ENCODE measurements at places on chromosomes 4 and X. TPM values are rescaled to one million over a fixed set of nuclear protein-coding genes. Genes with fewer than 3 reads are reported as not detected.

- DNase-seq = no peak
Observed at GRCh38 chr4:8775751-8776355, 95.8 kb downstream of the HMX1 start.

- DNase-seq = no peak
Observed at GRCh38 chrX:57607295-57608187, 15.7 kb downstream of the ZXDB start.

- DNase-seq = no peak
Observed at GRCh38 chr4:66000510-66001117, 330.3 kb upstream of the EPHA5 start.

DNA sequence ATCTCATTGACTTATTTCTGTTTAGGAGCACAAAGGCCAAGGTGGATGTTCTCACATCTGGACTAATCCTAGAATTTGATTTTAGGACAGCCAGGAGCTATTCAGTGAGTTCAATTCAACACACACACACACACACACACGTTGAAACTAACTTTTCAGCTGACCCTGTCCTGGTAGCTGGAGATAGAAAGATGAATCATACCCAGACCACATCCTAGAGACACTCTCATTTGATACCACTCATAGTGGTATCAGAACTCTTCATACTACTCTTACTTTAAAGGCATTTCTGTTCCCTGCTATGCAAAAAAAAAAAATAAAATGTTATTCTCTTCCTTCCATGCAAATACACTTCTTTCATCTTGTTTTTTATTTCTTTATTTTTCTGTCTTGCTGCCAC is 36.7 kb downstream of the KLF8 start:
- DNase-seq = no peak

GRCh38 chrX:57445076-57445475 is 146.7 kb upstream of the ZXDB start:
- no peak for DNase-seq

DNA sequence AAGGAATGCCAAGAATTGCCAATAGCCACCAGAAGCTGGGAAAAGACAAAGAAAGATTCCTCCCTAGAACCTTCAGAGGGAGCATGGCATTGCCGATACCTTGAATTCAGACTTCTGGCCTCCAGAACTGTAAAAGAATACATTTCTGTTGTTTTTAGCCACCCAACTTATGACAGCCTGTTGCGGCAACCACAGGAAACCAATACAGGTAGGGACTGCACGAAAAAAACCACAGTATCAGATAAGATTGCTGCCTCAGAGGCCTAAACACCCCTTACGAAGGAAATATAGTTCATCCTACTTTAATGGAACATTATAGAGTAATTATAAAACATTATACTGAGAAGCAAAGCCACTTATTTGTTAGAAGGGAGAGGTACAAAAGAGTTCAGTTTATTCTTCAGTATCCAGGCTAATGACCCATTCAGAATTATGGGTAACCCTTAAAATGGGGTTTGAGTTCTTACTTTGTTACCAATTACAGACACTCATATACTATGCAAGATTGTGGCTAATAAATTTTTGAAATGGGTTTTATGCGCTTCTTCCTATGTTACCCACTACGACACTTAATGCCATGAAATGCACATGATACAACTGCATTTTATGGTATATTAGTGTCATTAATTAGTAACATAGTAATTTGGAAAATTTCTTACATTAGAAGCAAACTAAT is 37.4 kb upstream of the SMIM10L2A start:
- DNase-seq = peak; percentile 33

GRCh38 chr4:141348125-141348524 is 127.4 kb downstream of the ZNF330 start:
- no peak for DNase-seq

GRCh38 chrX:131650637-131651410 is 107.0 kb downstream of the OR13H1 start:
- DNase-seq = no peak

DNA sequence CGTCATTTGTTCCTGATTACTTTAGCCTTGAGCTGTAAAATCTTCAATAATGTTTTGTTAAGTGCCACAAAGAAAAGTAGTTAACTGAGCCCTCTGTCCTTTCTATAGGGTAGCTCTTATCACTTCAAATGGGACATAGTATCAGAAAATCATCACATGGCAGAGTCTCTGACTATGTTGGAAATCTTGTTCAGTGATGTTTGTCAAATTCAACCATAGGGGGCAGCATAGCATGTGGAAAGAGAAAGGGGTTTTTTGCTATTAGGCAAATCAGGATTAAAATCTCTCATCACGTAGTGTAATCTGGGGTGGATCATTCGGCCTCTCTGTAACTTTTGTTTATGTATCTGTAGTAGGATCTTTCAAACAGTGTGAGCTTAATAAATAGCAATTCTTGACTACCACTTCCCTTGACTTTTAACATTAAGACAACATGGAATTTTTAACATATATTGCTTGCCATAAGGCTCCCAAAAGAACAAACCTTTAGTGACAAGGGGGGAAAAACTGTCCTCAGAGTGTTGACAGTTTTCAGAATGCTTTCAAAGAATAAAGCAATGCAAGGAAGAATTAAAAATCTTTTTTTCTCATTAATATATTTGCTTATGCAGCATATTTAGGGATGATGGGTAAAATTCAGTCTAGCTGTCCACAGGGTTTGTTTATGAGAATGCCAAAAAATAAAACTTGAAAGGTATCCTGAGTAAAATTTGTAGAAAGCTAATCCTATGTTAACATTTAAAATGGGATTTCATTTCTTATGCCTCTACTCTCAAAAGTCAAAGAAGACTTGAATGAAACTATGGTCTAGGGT is 127.2 kb downstream of the FBXW7 start:
- DNase-seq = peak; percentile 35

DNA sequence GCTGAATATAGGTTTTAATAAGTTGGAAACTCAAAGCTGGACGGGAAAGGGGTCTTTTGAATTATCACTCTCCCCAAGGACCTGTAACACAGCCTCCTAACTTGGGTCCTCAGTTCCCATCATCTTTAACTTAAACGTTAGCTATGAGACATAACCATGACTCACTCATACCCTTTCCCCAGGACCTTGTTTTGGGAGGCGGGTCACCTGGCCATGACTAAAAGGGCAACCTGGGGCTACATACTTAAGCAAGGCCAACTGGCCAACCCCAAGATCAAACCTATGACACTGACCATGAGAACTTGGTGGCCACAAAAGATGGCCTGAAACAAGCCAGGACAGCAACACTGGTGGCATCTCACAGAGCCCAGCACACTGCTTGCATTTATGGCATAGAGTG is 89.0 kb downstream of the SH3KBP1 start:
- peak; percentile 53 for DNase-seq

GRCh38 chr4:31678356-31678755 is 958.2 kb downstream of the PCDH7 start:
- DNase-seq = no peak

DNA sequence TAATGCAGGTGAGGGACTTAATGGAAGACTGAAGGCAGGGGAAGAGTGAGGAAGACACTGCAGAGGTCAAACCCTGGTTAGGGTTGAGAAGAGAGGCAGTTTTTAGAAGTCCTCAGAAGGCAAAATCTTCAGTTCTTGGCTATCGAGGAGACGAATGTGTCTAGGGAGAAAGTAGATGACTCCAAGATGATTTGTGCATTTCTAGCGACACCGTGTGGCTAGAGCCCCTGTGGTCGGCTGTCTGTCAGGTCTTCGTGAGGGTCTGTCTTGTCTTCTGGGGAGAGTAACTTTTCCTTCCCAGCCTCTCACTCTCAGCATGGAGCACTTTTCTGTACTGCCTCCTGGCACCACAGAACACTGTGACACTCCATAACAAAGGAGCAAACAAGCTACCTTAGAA is 458.1 kb downstream of the STIM2 start:
- DNase-seq = peak; percentile 50

GRCh38 chr4:7172946-7173345 is 19.4 kb upstream of the SORCS2 start:
- DNase-seq = no peak

- no peak for DNase-seq
Observed at GRCh38 chr4:78464265-78464664, 87.3 kb upstream of the ANXA3 start.

DNA sequence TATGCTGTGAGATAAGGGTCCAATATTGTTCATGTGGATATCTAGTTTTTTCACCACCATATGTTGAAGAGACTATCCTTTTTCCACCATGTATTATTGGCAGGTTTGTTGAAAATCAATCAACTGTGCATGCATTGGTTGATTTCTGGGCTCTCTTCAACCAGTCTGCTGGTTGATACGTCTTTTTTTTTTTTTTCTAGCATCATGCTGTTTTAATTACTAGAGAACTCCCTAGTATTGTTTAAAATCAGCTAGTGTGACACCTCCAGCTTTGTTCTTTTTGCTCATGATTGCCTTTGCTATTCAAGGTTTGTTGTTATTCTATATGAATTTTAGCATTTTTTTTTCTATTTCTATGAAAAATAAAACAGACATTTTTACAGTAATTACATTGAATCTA is 123.9 kb downstream of the SLC7A11 start:
- DNase-seq = no peak

GRCh38 chr4:140637836-140638235 is 69.1 kb upstream of the UCP1 start:
- peak; percentile 65 for DNase-seq

GRCh38 chrX:10612215-10612614 is 8.2 kb downstream of the MID1 start:
- DNase-seq = no peak

- DNase-seq = no peak
Observed at GRCh38 chr4:52550186-52550585, 108.9 kb downstream of the USP46 start.

DNA sequence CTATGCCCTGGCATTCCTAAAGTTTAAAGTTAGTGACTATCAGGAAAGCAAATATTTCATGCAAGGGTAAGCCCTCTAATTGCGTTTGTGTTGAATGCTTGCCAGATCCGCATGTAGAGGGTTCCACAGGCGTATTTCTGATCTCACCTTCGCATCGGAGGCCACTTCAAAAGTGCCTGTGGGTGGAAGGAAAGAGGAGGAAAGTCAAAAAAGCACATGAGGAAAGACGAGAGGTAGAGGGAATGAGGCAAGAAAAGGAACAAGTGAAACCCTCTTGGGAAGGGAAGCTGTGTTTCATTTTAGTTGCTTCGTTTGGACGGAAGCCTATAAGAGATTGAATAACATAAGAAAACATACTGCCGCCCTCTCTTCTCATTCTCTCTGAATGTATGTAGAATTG is 628.8 kb downstream of the SPRY1 start:
- no peak for DNase-seq

GRCh38 chr4:6192245-6192644 is 8.1 kb downstream of the JAKMIP1 start:
- no peak for DNase-seq

- DNase-seq = no peak
Observed at GRCh38 chr4:17817027-17817426, 6.2 kb downstream of the NCAPG start.

GRCh38 chrX:133213117-133213516 is 5.0 kb downstream of the TFDP3 start:
- DNase-seq = no peak

DNA sequence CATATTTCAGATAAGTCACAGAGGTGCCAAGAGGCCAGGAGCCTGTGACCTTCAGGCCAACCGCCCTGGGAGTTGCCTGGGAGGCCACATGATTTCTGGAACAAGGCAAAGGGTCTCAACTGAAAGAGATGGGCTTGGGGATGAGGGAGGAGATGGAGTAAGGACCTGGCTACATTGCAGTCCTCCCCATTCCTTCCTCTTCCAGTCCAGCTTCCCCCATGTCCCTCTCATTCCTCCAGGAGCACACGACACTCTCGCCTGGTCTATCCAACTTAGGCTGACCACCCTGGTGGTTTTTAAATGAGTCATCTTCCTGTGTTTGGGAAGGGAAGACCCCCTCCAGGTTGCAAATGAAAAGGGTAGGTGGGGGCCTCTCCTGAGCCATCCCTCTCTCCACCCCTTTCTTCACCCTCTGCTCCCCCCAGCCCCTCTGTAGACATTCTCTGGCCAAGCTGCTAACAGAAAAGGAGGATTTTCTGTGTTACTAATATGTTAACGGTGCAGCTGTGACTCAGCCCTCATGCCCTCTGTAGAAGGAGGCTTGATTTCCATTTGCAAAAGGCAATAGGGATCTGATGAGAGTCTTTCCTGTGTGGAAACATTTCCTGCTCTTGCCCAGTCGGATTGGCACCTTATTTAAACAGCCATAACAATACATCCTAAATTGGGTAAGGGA is 79.2 kb downstream of the RTL5 start:
- no peak for DNase-seq

DNA sequence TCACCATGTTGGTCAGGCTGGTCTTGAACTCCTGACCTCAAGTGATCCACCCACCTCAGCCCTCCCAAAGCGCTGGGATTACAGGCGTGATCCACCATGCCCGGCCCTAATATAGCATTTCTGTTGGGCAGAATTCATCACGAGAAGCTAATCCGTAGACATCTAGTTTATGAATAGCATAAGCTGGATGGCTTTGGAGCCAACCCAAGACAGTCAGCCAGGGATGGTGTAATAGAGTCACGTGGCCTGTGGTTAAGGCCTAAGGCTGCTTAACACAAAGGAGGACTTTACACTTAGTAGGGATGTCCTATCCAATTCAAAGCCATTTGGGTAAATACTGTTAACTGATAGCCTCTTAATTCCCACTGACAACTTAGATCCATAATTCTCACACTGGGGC is 173.6 kb downstream of the RAP1GDS1 start:
- DNase-seq = no peak

Gene ETFDH
- total RNA-seq = 36.8 TPM

Gene NXF2
- not detected for total RNA-seq

Gene TMEM144
- not detected for total RNA-seq

Gene DYNLT3
- 14.4 TPM for total RNA-seq

Gene CLGN
- total RNA-seq = not detected

Gene SPRY1
- total RNA-seq = 20.3 TPM

Gene KCTD8
- not detected for total RNA-seq

Gene MAGEE2
- not detected for total RNA-seq

Gene UGT2B15
- not detected for total RNA-seq

Gene NOX1
- not detected for total RNA-seq

Gene SLITRK2
- not detected for total RNA-seq

Gene PNMA6F
- total RNA-seq = not detected

Gene GPC3
- 0.43 TPM for total RNA-seq

Gene TRO
- 2.7 TPM for total RNA-seq

Gene IRF2
- total RNA-seq = 37.3 TPM

Gene TXK
- 24.4 TPM for total RNA-seq

Gene ADH7
- total RNA-seq = not detected

Gene SORCS2
- 0.15 TPM for total RNA-seq

Gene FRG1
- 51.9 TPM for total RNA-seq

Measured in activated naive CD4-positive, alpha-beta T cell treated with anti-CD3 and anti-CD28 coated beads for 36 hours (primary cell).